NCI-H1105 treated with DMSO at 0.1 percent for 48 hours (cell line): ENCODE measurements at places on chromosomes 3 and 15.

GRCh38 chr15:39118510-39118909, 462.4 kb upstream of the THBS1 start:
- DNase-seq: no peak

DNA sequence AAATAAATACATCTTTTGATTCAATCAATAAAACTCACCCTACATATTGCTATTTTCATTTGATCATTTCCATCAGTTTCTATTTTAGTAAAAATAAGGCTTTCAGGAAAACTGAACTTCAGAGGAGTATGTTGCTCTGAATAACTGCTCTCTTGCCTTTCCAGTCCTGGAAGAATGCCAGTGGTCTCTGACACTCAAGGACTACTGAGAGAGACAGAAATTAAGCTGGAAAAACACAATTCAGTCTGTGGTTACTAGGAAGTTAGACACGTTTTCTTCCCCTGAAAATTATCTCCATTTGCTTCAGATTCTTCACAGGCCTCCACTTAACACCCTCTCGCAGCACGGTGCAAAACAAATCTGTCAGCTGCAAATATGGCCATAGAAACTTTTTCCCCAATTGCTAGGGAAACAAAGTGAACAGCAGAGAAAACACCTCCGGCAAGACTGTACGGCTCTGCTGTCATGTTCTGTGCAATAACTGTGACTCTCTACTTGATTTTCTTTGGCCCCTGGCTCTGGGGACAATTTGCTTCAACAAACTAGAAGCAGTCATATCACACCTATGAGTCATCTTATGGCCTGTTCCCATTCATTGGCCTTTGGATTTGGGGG, 353.0 kb downstream of the MAGI1 start:
- DNase-seq: peak; percentile 17

DNA sequence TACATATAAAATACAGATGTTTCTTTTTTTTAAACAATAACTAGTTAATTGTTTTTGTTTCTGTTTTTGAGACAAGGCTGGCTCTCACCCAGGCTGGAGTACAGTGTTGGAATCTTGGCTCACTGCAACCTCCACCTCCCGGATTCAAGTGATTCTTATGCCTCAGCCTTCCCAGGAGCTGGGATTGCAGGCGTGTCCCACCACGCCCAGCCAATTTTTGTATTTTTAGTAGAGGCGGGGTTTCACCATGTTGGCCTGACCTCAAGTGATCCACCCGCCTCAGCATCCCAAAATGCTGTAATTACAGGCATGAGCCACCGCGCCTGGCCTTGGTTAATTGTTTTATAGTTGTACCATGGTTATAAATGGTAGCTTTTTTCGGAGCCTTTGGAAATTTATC, 72.3 kb downstream of the PIAS1 start:
- DNase-seq: peak; percentile 16

- DNase-seq: peak; percentile 3
These were observed 793.0 kb downstream of the MCTP2 start for GRCh38 chr15:95024351-95024750.

GRCh38 chr3:10975695-10976234, 16.8 kb upstream of the SLC6A1 start:
- no peak for DNase-seq
